GM04504 (cell line): ENCODE measurements at places on chromosomes 3 and 15.

- DNase-seq, result no peak
Measured at GRCh38 chr3:28989646-28990089, 291.2 kb upstream of the RBMS3 start.

DNA sequence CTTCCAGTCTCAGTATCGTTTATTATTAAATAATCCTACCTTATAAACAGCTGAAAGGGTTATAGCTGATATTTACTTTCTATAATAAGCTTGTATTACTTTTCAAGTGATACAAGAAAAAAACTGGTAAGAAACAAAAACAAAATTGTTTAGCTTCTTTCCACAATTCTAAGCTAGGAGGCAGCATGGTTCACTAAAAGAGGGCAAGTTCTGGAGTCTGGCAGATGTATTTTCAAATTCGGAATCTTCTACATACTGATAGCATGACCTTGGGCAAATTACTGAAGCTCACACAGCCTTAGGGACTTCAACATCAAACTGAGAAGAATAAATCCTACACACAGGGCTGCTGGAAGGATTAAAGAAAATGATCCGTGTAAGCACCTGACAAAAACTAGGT is 15.4 kb downstream of the C15orf62 start:
- no peak for DNase-seq

DNA sequence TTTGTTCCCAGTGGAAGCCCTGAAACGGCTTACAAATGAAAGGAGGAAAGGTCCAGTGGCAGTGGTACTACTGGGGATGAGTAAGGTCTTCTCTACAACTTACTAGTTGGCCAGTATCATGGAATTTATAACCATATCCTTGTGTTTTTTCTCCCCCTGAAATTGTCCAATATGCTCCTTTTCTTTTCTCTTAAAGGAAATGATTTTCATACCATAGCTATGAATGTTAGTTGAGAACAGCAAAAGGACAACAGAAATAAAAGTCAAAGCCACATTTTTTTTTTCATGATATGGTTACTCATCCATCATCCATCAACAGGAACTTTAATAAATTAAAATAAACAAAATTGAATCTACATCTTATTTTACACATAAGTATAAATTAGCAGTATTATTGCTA is 450.4 kb downstream of the MFSD1 start:
- peak; percentile 46 for DNase-seq

DNA sequence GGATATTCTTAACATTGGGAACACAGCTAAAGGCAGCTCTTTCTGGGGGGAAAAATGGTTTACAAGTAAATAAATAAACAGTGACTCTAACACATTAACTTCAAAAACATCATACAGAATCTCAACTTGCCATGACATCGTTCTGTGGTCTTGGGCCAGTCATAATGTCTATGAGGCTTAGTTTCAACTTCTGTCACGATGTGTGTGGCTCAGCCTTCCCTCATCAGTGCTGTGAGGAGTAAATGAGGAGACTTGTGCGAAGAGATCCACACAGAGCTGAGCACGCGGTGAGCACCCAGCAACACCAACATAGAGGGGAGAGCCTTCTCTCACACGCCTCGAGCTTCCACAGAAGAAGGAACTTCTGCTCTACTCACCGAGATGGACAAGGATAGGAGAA is 49.0 kb downstream of the DZIP1L start:
- DNase-seq, result no peak

- no peak for DNase-seq
Measured at GRCh38 chr3:156172536-156172935, 52.2 kb downstream of the KCNAB1 start.

GRCh38 chr3:185270262-185270955 is 16.6 kb upstream of the EHHADH start:
- DNase-seq, result no peak

DNA sequence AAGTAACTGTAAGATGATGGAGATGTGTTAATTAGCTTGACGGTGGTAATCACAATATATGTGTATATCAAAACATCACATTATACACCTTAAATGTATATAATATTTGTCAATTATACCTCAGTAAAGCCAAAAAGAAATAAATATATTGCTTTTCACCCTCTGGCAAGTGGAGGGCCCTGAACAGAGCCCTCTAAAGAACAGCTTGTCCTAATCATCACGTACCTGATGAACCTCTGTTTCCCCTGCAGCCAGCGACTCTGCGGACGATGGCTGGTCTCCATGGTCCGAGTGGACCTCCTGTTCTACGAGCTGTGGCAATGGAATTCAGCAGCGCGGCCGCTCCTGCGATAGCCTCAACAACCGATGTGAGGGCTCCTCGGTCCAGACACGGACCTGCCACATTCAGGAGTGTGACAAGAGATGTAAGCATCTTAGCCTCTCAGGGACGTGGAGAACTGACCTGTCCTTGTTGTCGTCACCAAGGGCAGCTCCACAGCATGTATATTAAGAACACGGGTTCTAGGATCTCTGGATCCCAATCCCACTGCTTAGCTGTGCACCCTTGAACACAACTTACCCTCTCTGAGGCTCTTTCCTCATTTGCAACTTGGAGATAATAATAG is 6.3 kb downstream of the THBS1 start:
- peak; percentile 66 for DNase-seq

DNA sequence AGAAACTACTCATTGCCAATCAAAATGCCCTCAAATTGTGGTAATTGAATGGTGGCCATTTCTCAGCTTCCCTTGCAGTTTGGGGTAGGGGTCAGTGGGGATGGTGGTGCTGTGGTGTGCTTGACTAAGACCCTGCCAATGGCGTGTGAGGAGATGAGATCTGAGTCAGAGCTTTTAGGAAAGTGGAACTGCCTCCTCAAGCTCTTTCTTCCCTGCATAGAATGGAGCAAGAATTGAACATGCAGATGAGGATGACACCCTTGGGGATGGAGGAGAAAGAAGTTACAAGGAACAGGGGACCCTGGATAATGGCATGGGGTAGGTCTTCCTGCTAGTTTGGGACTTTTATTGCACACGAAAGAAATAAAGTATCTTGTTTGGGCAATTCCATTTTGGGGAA is 188.0 kb downstream of the PEX5L start:
- no peak for DNase-seq

- no peak for DNase-seq
Measured at GRCh38 chr15:63990454-63990853, 55.8 kb downstream of the DAPK2 start.

DNA sequence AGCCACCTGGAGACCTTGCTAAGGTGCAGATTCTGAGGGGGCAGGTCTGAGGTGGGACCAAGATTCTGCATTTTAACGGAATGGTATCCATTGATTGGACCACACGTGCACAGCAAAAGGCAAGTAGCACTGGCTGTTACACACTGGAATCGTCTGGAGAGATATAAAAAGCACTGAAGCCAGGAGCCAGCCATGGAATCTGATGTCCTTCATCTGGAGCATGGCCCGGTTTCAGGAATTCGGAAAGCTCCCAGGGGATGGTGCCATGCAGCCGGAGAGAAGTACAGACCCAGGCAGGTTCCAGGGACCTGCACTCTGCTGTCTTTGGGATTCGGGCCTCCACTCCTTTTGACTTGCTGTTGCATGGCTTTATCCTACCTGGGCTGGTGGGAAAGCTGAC is 28.8 kb upstream of the PRR20G start:
- DNase-seq, result no peak

DNA sequence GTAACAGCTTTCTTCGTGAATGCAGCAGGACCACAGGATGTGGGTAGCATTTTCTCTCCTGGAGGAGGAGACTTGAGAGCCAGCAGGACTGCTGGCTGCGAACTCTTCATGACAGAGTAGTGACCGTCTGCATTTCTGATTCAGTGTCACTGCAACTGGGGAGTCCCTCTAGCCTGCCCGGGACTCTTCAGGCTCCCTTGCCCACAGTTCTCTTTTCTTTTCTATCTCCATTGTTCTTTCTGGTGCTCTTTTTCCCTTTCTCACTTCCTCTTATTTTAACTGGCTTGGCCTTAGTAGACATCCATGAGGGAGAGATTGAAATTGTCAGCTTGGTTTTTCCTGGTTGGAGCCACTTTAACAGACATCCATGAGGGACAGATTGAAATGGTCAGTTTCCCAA is 49.9 kb upstream of the P2RY1 start:
- DNase-seq, result no peak

GRCh38 chr3:62611541-62612240 is 238.3 kb upstream of the FEZF2 start:
- DNase-seq, result no peak

DNA sequence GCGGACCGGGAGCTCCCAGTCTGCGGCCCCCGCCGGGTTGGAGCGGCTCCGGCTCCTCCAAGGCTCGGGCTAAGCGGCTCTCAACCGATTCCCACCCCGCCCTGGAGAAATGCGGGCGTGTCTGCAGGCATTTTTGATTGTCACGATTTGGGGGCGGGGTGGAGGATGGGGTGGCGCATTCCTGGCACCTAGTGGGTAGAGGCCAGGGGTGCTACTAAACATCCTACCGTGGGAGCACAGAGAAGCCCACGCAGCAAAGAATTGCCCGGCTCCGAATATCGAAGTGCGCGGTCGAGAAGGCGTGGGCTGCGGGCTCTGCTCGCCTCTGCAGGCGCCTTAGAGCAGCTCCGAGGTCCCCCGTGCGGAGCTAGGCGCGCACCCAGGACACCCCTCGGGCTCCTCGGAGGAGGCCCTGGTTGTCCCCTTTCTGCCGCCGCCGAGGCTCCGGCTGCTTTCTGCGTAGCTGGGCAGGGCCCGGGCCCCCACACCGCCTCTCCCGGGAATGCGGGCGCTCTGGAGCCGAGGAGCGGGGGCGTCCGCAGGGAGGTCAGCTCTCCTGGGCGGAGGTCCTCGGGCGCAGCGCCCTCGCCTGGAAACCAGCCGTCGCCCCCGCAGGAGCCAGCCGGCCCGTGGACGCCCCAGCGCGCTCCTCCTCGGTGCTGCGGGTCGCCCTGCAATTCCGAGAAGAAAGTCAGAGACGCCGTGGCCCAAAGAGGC is 16.5 kb upstream of the LAMP3 start:
- no peak for DNase-seq

DNA sequence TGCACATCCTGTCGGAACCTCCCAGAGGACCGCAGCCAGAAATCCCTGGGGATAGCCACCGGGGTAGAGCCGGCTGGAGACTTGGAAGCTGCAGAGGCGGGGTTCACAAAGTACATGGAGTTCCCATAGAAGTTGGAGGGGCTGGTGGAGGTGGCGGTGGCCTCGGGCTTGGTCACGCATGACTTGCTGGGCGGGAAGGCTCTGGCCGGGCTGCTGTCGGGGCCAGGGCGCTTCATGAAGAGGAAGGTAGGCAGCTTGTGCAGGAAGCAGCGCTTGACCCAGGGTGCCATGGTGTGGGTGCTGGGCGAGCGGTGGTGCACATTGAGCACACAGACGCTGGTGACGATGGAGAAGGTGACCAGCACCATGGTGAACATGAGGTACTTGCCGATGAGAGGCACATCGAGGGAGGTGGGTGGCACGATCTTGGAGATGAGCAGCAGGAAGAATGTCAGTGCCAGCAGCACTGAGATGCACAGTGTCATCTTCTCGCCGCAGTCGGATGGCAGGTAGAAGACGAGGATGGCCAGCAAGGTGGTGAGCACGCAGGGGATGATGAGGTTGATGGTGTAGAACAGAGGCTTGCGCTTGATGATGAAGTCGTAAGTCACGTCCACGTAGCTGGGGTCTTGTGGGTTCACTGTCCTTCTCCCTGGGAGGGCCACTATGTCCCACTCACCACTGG is 8.4 kb upstream of the CHRNA3 start:
- no peak for DNase-seq

DNA sequence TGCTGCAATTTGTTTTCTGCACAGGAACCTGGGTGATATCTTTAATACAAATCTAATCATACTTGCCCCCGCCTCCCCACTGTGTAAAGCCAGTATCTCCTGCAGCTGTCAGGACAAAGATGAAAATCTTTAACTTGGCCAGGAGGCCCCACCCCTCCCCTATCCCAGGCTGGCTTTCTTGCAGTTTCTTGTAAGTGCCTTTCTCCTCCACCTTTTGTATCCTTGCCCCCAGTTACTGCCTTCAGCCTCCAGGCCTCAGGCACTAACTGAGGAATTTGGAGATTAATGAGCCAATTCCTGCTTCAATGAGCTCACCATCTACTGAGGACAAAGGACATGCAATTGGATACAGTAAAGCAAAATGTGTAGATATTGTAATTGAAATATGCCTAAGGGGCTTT is 6.5 kb downstream of the GCSAM start:
- DNase-seq, result no peak

- no peak for DNase-seq
Measured at GRCh38 chr3:20842594-20843436, 656.8 kb upstream of the SGO1 start.

DNA sequence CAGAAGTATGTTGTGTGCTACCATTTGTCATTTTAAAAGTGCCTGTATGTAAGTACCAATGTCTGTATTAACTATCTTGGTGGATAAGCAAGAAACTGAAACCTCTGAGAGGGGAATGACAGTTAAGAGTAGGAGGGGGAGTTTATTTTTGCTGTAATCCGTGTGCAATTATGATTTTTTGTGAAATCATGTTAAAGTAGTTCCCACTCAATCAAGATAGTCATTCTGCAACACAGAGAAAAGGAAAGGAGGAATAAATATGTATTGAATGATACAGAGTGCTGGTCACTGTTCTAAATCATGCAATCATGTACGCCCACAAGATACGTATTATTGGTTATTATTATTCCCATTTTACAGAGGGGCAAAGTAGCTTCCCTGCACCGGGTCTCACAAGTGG is 105.1 kb upstream of the UBE2E1 start:
- DNase-seq, result no peak
